ENCODE measurements at places on chromosomes 6 and 20. TPM values are rescaled to one million over a fixed set of nuclear protein-coding genes. Genes with fewer than 3 reads are reported as not detected.

DNA sequence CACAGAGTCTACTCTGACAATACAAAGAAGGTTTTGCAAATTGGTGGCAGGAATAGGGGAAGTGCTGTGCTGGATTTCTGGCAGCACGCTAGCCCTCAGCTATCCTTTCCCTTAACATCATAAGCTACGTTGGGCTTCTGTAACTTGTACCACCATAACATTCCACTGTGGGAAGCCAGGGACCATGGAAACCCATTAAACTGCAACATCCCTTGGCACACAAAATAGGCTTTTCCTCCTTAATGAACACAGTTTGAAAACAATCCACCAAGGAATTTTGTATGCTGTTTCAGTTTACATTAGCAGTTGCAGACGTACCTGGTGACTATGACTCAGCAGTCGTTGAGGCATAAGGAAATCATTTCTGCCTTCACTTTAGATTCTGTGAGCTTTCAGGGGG, 203.9 kb upstream of the RAB32 start:
- no peak for DNase-seq

GPLD1 gene
- 5.3 TPM for polyA plus RNA-seq

GLO1 gene
- polyA plus RNA-seq = 165 TPM

PRDM13 gene
- polyA plus RNA-seq = not detected

Data from left kidney (tissue), 8 donors.